ENCODE measurements at places on chromosomes 12 and 14.

DNA sequence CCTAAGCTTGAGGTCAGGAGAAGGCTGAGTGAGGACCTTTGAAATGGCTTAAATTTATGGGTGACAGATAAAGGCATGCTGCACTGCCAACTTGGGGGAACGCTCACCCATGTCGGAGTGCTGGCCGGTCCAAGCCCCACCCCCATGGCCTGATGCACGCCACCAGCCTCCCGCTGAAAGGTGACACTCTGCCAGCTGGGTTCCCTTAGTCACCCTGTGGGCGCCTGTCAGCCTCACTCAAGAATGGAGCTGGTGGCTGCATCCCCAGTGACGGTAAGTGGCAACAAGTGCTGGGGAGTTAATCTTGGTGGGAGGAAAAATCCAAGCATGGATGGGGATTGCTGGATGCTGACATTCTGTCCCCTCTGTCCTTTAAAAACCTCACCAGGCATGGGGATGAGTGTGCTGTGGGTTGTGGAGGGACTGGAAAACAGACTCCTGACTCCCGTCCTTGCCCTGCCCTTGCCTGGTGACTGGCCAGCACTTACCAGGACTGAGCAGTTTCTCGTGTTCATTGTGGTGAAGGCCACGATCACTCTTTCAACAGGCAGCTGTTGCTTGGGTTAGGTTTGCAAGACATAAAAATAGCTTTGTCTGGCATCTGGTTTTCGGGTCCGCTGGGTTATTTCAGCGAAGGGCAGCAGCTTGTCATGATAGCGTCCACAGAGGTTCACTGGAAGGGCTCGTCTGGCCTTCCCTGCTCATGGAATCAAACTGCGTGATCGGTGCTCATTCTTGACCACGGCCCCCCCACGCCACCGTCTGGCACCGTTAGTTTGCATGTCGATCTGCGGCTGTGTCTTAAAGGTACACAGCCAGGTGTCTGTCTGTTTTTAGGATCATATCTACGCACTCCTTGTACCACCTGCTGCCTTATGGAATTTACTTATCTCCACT is 15.0 kb downstream of the ACACB start:
- peak; percentile 51 for DNase-seq

DNA sequence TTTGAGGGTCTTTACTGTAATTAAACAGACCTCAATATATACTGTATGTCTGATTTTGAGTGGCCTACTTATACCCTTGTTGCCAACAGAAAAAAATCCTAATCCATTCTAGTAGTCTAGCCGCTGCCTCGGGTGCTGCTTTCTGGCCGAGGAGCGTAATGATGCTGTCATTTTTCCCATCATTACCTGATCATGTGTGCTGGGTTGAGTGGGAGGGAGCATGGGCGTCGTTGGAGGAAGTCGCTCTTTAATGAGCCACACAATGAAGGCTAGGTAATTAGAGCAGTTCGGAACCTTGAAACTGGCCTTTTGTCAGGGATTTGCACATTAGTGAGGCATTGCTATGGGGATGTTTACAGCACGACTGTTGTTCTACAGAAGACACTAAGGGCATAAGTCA is 76.1 kb upstream of the RFX4 start:
- DNase-seq = no peak

GRCh38 chr12:97474161-97474560 is 11.6 kb downstream of the RMST start:
- DNase-seq = no peak

DNA sequence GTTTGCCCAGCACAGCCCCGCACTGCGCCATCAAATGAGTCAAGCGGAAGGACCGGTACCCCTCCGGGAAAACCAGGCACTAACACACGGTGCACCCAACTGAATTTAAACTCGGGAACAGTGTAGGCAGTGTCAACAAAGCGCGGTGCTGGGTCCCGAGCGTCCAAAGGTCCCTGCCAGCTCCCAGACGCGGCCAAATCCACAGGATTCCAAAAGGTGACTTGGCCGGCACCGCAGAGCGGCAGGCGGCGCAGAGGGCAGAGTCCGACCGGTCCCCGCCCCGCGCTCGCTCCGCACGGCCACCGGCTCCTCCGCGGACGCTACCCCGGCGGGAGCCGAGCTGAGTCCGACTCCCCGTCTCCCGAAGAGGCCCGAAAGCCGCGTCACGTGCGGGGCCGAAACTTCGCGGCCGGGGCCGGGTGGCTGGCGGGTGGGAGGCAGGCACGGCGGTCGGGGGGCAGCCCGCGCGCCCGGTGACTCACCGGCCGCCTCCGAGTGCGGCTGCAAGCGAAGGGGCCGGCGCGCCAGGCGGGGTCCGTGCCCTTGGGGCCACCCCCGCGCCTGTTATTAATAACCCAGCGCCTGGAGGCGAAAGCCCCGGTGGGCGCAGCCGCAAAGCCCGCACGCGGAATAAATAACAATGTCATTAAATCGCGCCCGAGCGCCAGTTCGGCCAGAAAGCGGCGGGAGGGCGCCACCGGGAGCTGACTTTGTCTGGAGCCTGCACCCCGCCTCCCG is 863 bp downstream of the DENND5B start:
- DNase-seq = peak; percentile 76

- DNase-seq = no peak
Observed at GRCh38 chr14:97634751-97635150, 837.6 kb downstream of the VRK1 start.

DNA sequence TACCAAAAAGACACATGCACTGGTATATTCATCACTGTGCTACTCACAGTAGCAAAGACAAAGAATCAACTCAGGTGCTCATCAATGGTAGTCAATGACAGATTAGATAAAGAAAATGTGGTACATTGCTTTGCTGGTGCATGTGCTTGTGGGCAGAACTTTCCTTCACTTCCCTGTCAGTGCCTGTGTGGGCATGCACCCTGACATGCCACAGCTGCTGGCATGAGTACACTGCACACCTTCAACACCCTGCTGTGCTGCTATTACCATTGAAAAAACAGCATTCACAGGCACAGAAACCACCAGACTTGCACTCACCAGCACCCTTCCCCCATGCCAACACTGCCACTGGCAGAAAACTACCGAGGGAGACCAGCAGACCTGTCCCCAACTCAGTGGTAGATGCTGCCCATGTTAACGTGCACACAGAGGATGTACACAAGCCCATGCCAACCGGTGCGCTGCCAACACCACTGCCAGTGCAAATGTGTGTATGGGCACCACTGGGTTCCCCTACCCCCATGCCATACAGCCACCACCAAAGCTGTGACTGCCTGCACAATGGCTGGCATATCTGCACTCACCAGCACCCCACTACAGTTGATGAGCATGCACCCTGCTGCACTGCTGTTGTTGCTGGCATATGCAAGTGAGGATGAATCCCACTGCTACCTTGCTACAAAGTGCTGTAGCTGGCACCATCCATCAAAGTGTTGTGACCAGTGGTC is 57.4 kb downstream of the APOBEC1 start:
- DNase-seq = no peak

- DNase-seq = no peak
Observed at GRCh38 chr14:37545174-37545573, 49.9 kb downstream of the FOXA1 start.

GRCh38 chr12:71128191-71128788 is 29.5 kb downstream of the TSPAN8 start:
- DNase-seq = no peak

- DNase-seq = no peak
Observed at GRCh38 chr14:20631023-20631879, 10.2 kb downstream of the OR6S1 start.

DNA sequence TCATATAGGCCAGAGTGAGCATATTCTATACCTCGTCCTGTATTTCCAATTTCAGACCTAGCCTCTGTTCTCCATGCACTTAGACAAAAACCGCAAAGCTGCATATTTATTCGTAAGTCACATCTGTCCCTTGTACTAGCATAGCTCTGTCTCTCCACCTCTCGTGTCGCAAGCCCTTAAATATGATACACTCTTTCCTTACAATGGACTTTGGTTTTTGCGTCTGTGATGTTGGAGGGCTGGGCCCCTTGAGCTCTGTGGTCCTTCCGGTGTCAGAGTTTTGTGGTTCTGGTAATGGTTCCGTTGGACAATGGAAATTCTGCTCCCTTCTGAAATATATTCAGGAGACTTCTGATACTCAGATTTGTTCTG is 11.3 kb downstream of the PRKCH start:
- no peak for DNase-seq

All from iPS-NIHi11 (cell line).